Activated CD4-positive, alpha-beta memory T cell treated with anti-CD3 and anti-CD28 coated beads, Interleukin-2, amount 10 ng/mL, durations not matched to agents 7 days and 5 days (primary cell): ENCODE measurements at places on chromosomes 4 and X. TPM values are rescaled to one million over a fixed set of nuclear protein-coding genes. Genes with fewer than 3 reads are reported as not detected.

STBD1 gene
- 5.5 TPM for total RNA-seq

ARHGAP6 gene
- not detected for total RNA-seq

STPG2 gene
- not detected for total RNA-seq

ADH1A gene
- total RNA-seq = not detected

GRCh38 chr4:80036949-80037685 is 35.9 kb downstream of the ANTXR2 start:
- peak overlapping the region; percentile 74 for H3K4me3 ChIP-seq
- H3K27me3 ChIP-seq = no peaks in the 10 kb centered on the region
- H3K36me3 ChIP-seq = peaks cover 79% of the 10 kb centered on the region
- DNase-seq = no peak
- peak overlapping the region; percentile 94 for H3K27ac ChIP-seq

GRCh38 chr4:137967480-137968190 is 274.5 kb downstream of the SLC7A11 start:
- no peak overlapping the region for H3K27ac ChIP-seq
- no peaks in the 10 kb centered on the region for H3K36me3 ChIP-seq
- no peaks in the 10 kb centered on the region for H3K27me3 ChIP-seq

DNA sequence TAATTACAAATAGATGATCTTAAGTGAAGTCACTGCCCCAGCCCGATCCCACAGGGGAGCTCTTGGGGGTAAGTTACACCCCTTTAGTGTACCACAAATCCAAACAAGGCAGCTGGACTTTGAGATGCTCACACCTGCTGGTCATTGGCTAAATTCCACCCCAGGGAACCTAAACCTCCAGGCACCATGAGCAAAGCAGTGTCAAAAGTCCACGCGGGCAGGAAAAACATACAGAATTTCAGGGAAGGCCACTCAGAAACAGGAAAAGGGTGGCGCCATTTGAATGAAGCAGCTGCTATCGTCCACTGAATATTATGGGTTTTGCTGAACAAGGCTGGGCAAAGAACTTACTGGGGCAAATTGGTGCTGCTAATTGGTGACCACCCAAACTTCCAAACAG is 30.9 kb downstream of the SUPT20HL1 start:
- no peak overlapping the region for H3K27ac ChIP-seq
- DNase-seq = no peak
- peaks cover 15% of the 10 kb centered on the region for H3K27me3 ChIP-seq
- no peaks in the 10 kb centered on the region for H3K4me1 ChIP-seq

GRCh38 chr4:96630839-96631238 is 790.9 kb downstream of the PDHA2 start:
- H3K36me3 ChIP-seq = no peaks in the 10 kb centered on the region
- H3K4me1 ChIP-seq = no peaks in the 10 kb centered on the region
- no peak overlapping the region for H3K27ac ChIP-seq
- H3K27me3 ChIP-seq = no peaks in the 10 kb centered on the region
- no peak overlapping the region for H3K4me3 ChIP-seq

GRCh38 chrX:17814059-17814458 is 47.0 kb downstream of the RAI2 start:
- no peaks in the 10 kb centered on the region for H3K36me3 ChIP-seq
- H3K27ac ChIP-seq = no peak overlapping the region
- H3K27me3 ChIP-seq = no peaks in the 10 kb centered on the region
- no peak overlapping the region for H3K4me3 ChIP-seq

- no peak overlapping the region for H3K27ac ChIP-seq
- H3K4me3 ChIP-seq = no peak overlapping the region
- peaks cover 15% of the 10 kb centered on the region for H3K27me3 ChIP-seq
- DNase-seq = no peak
- H3K36me3 ChIP-seq = no peaks in the 10 kb centered on the region
Observed at GRCh38 chr4:56575820-56576429, 70.3 kb downstream of the ARL9 start.

- H3K4me3 ChIP-seq = no peak overlapping the region
- DNase-seq = no peak
- H3K4me1 ChIP-seq = peaks cover 8% of the 10 kb centered on the region
- H3K27ac ChIP-seq = peak overlapping the region; percentile 40
Observed at GRCh38 chr4:110630688-110631402, 8.0 kb upstream of the PITX2 start.
